HS-5 (cell line): ENCODE measurements at places on chromosomes 2 and 18.
A peak's percentile ranks its signal among the peaks of the same experiment; 100 is the strongest.

DNA sequence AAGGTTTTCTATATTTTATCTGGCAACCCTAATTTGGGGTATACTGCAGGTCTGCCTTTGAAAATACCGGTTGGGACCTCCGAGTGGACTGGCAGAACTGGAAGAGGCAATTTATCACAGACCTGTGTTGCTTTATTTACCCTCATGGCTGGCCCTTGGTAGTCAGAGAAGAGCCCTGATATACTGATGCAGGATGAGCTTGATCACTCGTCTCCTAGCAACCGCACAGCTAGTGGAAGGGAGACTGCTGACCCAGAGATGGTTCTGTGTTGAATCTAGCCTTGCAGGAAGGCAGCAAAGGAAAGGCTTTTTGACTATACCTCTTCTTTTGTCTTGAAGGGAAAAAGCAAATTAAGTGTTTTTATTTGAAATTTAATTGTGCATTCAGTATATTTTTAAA, 154.7 kb downstream of the EML6 start:
- no peak for DNase-seq

- DNase-seq: no peak
Measured at GRCh38 chr2:206163251-206163880, 3.7 kb downstream of the EEF1B2 start.

- DNase-seq: no peak
Measured at GRCh38 chr2:96073170-96073775, 38.6 kb upstream of the GPAT2 start.

- DNase-seq: no peak
Measured at GRCh38 chr2:224038830-224039079, 331 bp downstream of the SERPINE2 start.

DNA sequence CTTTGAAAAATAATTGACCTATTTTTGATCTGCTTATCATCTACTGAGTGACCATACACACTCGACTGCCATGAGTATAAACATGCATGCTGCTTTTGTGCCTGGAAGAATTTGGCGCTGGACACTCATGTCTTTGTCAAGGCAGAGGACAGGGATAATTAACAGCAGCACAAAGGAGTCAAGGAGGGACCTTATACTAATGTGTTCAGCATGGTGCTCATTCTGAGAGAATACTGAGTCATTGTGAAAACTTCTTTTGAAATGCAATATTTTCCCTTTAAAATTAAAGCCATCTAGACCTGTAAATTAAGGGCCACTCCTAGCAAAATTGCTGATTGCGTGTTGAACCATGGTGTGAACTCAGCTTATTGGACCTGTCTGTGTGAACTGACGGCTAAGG, 116.3 kb downstream of the ZNF532 start:
- DNase-seq: no peak

DNA sequence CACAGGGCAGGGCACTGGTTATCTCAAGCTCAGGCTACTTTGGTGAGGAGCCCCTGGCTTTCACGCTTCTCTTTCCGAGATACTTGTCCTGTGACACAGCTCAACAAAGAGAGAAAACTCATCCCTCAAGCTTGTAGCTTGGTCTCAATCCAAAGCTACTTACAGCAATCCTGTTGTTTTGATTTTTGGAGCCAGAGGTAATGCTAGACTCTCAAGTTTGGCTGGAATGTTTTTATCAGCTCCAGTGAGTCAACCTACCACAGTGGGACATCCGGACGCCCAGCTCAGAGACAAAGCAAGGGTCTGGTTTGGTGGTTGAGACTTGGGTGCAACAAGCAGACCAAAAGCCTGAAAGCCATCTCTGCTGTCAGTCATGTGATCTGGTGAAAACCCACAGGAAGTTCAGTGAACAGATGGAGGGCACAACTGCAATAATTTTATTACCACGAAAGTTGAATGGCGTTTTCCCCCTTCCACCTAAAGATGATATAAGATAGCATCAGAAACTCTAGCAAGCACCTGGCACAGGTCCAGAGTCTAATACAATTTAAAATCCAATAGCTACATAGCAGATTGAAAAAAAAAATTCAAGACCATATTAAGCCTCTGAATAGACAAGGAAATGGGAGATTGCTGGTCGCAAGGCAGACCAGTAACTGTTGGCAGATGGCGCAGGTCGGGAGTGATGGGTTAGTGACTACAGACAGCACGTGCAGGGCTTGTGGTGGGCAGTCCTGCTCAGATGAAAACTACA, 102.3 kb upstream of the SMAD7 start:
- peak; percentile 85 for DNase-seq

DNA sequence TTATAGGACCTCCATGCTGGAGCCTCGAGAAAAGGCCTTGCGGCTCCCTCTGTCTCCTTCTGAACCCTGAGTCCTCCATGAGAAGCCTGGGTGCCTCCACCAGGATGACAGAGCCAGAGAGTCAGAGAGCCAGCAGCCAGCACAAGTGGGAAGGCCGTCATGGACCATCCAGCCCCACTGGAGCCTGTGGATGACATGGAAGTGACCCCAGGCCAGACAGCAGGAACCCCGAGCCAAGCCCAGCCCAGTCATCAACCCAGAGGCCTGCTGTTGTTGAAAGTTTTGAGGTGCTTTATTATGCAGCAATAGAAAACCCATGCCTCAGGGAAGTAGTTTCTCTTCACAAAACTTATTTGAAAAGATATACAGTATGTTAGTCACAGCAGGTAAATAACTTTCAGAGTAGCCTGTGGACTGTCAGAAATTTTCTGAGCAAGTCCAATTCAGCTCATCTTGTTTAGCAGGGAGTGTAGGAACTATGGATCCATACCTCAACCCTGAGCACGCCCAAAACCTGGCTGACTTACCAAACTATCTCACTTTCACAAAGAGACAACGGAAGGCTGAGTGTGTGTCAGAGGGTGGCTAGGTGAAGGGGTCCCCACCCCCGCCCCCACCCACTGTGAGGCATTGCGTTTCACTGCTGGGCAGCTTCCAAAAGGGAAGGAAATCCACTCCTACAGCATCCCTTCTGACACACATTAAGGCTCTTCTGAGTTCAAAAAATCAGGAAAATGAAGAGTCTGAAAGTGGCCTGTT, 79.9 kb upstream of the NDUFV2 start:
- no peak for DNase-seq

DNA sequence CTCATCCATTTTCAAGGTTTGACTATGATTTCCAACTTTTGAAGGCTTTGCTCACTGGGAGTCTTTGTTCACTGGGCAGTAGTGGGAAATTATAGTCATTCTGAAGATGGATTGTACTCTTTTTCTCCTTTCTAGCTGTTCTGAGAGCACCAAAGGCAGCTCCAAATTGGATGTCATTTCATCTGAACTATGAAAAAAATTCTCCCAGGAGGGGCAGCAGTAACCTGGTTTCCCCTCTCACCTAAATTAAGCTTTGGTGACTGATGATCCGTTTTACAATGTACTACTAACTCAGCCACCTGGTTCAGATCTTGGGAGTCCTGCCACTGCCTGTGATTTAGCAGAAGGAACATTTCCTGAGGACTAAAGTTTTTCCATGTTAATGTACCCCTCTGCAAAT, 17.6 kb downstream of the ARHGEF33 start:
- no peak for DNase-seq

DNA sequence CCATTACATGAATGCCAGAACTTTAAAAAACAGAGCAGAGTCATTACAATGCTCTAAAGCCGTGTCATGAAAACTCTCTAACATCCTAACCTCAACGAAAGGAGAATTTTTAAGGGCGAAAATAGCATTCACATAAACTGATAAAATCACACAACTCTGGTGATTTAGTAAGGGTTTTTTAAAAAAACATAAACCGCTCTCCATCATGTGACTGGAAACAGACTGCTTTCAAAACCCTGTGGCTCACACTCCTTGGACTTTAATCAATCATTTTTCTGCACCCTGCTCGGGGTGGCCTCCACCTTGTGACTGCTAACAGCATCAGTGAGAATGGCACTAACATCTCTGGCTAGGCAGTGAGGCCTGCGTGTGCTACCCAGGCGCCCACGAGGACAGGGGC, 12.1 kb downstream of the DOCK10 start:
- DNase-seq: no peak

DNA sequence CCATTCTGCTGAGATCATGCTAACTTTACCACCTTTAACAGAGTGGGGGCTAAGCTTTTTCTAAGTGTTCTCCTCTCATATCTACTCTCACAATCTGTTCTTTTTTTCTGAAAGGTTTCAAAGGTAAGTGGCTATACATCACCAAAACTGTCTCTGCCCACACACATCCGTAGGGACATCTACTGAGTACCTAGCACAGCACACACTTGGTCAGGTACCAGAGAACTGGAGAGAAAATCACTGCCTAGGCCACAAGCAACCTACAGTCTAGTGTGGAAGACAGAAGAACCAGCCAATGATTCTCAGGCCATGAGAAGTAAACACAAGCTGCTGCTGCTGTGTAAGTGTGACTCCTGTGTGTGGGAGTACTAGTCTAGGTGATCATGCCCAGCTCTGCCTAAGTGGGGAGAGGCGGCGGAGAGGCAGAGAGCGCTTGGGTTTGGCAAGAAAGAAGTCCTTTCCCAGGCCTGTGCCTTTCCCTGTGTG, 176.1 kb upstream of the ZFP36L2 start:
- no peak for DNase-seq

DNA sequence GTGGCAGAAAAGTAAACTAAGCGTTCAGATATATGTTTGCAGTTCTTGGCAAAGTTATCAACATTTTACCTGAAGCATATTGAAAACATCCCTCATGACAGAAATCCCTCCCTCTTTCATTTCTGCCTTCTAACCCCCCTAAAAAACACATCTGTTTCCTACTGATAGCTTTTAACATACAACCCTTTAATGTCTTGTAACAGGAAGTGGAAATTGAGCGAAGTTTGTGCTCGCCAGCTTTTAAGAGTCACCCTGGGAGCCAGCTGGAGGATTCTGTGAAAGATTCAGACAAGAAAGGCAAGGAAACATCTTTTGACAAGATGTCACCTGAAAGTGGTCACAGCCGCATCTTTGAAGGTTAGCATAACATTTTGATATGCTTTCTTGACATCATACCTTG, 247.4 kb downstream of the XIRP2 start:
- DNase-seq: no peak

DNA sequence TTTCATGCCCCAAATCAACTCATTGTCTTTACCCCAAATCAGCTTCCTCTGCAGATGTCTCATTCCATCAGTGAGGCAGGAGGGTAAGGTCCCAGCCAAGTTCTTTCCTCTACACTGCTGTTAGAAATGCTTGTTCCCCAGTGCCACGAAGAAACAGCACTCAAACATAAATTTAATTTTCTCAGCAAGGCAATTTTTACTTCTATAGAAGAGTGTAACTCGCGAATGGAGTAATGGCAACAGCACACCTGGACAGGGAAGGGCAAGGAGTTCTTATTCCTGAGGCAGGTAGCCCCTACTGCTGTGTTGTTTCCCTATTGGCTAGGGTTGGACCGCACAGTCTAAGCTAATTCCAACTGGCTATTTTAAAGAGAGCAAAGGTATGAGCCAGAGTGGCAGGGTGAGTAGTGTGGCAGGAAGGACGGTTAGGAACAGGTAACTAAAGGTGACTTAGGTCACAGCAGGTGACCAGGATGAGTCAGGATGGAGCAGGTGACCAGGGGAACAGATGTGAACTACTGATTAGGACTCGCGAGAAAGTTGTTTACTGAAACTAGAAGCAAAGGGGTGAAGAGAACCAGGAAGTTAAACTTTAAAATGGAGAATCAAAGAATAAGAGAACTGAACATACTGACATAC, 12.0 kb upstream of the CEP68 start:
- no peak for DNase-seq

- no peak for DNase-seq
Measured at GRCh38 chr2:195450552-195451113, 206.4 kb upstream of the SLC39A10 start.

DNA sequence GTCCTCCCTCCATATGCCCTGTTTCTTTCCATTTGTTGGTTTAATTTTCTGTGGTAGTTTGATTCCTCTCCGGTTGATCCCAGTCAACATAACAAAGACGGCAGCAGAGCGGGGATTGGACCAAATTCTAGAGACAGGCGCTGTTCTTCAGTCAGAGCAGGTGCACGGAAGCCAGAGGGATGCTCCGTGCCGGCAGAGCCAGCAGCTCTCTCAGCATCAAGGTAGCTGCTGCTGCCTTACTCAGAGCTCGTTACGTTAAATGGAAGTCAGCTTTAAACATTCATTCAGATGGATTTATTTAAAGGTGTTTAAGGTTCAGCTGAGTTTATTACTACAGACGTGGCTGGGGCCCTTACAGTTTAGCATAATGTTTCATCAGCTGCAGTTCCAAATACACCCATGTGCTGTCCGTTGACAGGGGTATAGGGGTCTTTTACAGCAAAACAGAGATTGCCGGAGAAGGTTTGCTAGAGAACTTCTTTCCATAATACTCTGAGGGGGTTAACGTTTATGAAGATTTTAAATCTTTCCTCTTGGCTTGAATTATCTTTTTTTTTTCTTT, 497.2 kb upstream of the PIK3C3 start:
- DNase-seq: no peak

DNA sequence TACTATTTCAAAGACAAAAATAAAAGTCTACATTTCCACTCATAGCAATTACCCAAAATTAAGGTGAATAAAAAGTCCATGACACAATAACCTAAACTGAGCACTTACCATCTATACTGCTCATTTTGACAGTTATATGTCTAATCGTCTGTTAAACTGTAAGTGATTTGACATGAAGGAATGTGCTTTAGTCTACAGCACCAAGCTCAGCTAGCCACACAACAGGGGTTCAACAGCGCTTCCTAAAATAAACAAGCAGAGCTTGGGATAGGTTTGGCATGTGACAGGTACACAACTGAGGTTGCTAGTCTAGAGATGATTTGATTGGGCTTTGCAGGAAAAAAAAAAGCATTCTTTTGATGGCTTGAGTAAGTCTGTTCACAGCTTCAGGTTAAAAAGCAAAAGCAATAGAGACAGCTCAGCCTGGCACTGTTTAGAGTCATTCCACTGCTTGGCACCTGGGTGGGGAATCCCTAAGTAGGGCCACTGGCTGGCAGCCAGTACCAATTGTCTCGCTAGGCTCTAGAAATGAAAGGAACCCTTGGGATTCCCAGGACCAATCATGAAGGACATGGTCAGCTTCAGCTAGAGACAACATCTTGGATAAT, 78.6 kb downstream of the BARD1 start:
- DNase-seq: no peak

DNA sequence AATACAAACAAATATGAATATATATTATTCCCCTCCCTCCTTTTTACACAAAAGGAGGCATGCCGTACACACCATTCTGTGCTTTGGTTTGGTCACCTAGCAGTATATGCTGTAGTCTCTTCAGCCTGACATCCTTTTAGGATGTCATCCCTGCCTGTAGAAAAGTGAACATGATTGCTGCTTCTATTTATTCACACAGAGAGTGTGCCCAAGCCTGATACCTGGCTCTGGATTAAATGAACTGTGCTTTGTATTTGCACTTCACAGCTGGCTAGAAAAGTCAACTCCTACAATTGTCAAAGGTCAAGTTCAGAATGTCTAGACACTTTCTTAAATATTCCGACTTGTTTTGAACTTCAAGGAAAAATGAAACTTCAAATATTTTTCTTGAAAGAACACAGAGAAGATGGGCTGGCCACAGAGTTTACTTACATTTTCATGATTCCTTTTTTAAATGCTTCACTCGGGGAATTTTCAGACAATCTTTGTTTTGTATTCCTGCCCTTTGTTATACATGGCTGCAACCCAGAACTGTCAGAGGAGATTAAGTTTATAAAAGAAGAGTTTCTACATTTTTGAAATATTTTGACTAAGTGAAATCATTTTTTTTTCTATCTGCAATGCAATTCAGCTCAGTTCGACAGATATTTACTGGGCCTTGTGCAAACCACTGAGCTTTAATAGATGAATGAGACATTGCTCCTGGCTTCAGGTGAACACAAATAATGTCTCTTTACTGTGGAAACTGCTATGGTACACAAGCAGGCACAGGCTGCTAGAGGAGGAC, 33.5 kb downstream of the DAPL1 start:
- DNase-seq: no peak
